Thoracic aorta (tissue), 2 donors: ENCODE measurements at places on chromosomes 1 and 21.

DNA sequence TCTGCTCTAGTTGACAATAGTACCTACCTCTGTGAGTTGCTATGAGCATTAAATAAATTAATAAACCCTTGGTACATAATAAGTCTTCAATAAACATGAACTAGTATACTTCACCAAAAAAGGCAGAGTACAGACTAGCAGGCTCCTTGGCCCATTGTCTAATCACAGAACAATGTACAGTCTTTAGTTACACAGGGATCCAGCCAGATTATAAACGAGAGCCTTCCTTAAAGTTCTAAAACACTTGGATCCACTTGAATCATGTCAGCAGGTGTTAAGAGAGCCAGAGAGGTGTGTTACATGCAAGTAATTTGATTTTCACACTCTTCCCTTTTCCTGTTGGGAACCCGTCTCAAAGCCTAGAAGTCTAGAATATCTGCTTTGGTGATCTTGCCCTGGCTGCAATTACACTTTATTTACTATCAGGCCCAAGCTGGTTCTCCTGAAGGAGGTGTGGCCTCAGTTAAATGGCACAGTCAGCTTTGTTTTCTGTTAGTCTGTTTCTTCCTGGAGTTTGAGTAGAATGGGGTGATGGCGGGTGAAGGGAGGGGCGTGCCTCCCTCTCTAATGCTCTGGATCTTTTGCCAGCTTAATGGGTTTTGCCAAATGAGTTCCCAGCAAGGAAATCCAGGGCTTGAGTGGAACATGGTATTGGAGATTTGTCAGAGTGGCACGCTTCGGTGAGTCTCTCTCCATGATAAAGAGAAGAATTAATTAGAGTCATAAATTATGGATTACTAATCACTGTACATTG lies 570.9 kb upstream of the CAMK1G start:
- DNase-seq = no peak
- no peaks in the 10 kb centered on the region for H3K36me3 ChIP-seq
- H3K27me3 ChIP-seq = no peaks in the 10 kb centered on the region
- H3K27ac ChIP-seq = no peak overlapping the region
- H3K4me3 ChIP-seq = no peak overlapping the region

DNA sequence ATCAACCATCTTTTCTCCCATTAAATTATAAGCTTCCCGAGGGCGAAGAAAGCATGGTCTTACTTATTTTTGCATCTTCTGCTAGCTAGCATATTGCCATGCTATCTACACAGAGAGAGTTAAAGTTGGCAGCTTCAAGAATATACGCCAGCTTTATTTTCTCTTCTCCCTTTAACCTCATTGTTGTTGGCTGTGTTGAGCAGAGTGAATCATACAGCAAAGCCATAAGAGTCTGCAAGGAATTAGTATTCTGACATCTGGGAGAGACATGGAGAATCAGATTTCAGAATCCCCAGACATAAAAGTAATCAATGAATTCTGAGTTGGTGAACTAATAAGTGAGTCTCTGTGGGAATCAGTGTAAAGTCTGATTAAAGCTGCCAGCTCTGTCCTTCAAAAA lies 649.6 kb upstream of the PTBP2 start:
- DNase-seq = no peak
- no peak overlapping the region for H3K27ac ChIP-seq
- no peaks in the 10 kb centered on the region for H3K36me3 ChIP-seq
- H3K4me3 ChIP-seq = no peak overlapping the region
- H3K27me3 ChIP-seq = no peaks in the 10 kb centered on the region

DNA sequence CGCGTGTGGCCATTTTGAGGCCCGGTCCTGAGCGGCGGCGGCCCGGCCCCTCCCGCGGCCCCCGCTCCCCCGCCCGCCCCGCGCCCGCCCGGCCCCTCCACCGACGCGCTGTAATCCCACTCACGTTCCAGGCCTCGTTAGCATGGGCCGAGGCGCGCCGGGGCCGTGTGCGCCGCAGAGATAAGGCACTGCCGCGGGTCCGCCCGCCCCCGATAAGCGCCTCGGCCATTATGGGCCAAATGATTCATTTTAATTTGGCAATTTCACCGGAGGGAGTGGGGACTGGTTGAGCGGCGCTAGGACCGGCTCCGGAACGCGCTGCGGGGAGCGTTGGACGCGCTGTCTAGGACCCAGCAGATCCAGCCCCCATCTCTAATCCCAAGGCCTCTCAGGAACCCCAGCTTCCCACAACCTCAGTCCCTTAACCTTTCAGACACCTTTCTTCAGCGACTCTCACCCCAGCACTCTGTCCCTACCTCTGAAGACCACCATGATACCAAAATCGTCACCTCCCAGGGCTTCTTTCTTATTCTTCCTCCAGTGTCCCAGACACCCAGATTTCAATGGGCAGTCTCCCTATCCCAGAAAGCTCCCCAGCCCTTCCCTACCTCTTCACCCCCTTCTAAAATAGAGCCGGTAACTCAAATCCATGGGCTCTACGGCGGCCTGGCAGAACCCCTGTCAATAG lies at the start of gene TAL1:
TSS of gene TAL1 (minus strand) at position 39 of the 688 bp plus-strand sequence. CDS start 6,337 bp downstream, outside the sequence.
- H3K27ac ChIP-seq = no peak within 1 kb of the TSS
- H3K4me1 ChIP-seq = peaks cover 16% of the 10 kb centered on the region
- DNase-seq = no peak
- peak within 1 kb of the TSS; percentile 71 for H3K4me3 ChIP-seq
- H3K36me3 ChIP-seq = no peaks in the 10 kb centered on the region
- peaks cover 19% of the 10 kb centered on the region for H3K27me3 ChIP-seq

DNA sequence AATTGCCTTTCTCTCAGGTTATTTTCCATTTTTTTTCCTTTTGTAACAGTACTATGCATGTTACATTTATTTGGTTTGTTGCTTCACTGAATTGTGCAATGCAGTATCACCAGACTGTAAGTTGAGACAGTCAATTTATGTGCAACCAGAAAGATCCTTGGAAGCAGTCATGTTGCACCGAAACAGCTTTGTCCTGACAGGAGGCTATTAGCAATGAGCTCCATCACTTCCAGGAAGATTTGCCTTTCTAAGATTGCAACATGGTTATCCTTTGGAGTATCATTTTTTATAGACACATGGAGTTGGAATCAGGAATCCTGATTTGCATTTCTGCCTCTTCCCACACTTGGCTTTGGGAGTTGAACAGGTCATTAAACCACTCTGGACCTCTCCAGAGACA lies 84.5 kb upstream of the ST6GALNAC5 start:
- H3K27ac ChIP-seq = no peak overlapping the region
- no peak for DNase-seq
- no peak overlapping the region for H3K4me3 ChIP-seq
- H3K4me1 ChIP-seq = no peaks in the 10 kb centered on the region

DNA sequence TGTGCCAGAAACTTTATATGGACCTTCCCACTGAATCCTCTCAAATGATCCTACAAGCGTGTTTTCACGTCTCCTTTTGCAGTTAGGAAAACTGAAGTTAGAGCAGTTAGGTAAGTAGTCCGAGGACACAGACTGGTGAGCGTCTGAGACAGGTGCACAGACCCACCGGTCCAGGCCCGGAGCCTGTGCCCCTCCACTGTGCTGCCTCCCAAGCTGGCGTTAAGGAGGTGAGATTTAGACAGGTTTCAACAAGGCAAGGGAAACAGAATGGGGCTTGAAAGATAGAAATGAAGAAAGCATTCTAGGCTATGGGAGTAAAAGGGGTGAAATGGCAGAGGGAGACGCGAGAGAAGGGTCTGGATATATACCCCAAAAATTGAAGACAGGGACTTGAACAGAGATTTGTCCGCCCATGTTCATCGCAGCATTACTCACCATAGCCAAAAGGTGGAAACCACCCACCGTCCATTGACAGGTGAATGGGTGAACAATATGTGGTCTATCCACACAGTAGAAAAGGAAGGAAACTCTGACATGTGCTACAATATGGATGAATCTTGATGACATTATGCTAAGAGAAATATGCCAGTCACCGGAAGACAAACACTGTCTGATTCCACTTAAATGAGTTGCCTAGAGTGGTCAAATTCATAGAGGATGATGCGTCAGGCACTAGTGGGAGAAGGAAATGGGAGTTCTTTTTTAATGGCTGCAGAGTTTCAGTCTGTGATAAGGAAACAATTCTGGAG lies 15.7 kb upstream of the PKP1 start:
- H3K27me3 ChIP-seq = no peaks in the 10 kb centered on the region
- H3K27ac ChIP-seq = no peak overlapping the region
- no peak for DNase-seq
- no peaks in the 10 kb centered on the region for H3K4me1 ChIP-seq
- no peak overlapping the region for H3K4me3 ChIP-seq

GRCh38 chr1:86245566-86246190 lies 89.1 kb upstream of the COL24A1 start:
- no peaks in the 10 kb centered on the region for H3K4me1 ChIP-seq
- H3K27ac ChIP-seq = no peak overlapping the region
- H3K27me3 ChIP-seq = no peaks in the 10 kb centered on the region
- no peaks in the 10 kb centered on the region for H3K36me3 ChIP-seq
- no peak for DNase-seq

GRCh38 chr1:85343612-85344255 lies 67.3 kb upstream of the BCL10 start:
- no peak overlapping the region for H3K4me3 ChIP-seq
- H3K27ac ChIP-seq = peak overlapping the region; percentile 62
- H3K4me1 ChIP-seq = peaks cover 16% of the 10 kb centered on the region
- no peaks in the 10 kb centered on the region for H3K27me3 ChIP-seq
- H3K36me3 ChIP-seq = peaks cover under 1% of the 10 kb centered on the region

- H3K36me3 ChIP-seq = no peaks in the 10 kb centered on the region
- no peak overlapping the region for H3K27ac ChIP-seq
- DNase-seq = no peak
- no peaks in the 10 kb centered on the region for H3K27me3 ChIP-seq
- H3K4me1 ChIP-seq = no peaks in the 10 kb centered on the region
Measured at GRCh38 chr1:195188821-195189220, 1419.4 kb downstream of the KCNT2 start.

- no peak for DNase-seq
- H3K4me1 ChIP-seq = no peaks in the 10 kb centered on the region
- no peak overlapping the region for H3K27ac ChIP-seq
- no peak overlapping the region for H3K4me3 ChIP-seq
Measured at GRCh38 chr21:19529031-19529430, 1125.4 kb upstream of the TMPRSS15 start.

GRCh38 chr21:29610779-29611360 lies 312.1 kb downstream of the BACH1 start:
- DNase-seq = no peak
- H3K27me3 ChIP-seq = no peaks in the 10 kb centered on the region
- no peaks in the 10 kb centered on the region for H3K36me3 ChIP-seq
- no peak overlapping the region for H3K27ac ChIP-seq
- no peaks in the 10 kb centered on the region for H3K4me1 ChIP-seq

DNA sequence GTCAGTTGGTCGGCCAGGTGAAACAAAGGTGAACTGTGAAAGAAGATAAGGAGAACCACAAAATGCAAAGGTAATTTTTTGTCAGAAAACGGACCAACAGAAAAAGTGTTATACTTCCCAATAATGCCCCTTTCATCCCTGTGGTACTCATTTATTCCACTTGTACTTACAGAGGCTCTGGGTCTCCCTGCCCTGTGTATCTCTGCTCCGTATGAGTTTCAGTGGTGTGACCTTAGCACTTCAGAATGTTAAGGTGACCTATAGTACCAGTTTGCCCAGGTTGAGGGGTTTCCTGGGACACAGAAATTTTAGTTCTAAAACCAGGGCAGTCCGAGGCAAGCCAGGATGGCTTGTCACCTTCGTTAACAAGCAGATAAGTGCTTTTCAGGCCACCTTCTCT lies 254.8 kb downstream of the OLFM3 start:
- no peaks in the 10 kb centered on the region for H3K27me3 ChIP-seq
- H3K27ac ChIP-seq = no peak overlapping the region
- H3K36me3 ChIP-seq = no peaks in the 10 kb centered on the region
- H3K4me1 ChIP-seq = no peaks in the 10 kb centered on the region

- no peak for DNase-seq
- no peak overlapping the region for H3K27ac ChIP-seq
- no peaks in the 10 kb centered on the region for H3K4me1 ChIP-seq
- no peak overlapping the region for H3K4me3 ChIP-seq
- H3K36me3 ChIP-seq = no peaks in the 10 kb centered on the region
- H3K27me3 ChIP-seq = no peaks in the 10 kb centered on the region
Measured at GRCh38 chr1:245234217-245235081, 79.7 kb downstream of the KIF26B start.

GRCh38 chr1:223001653-223002634 lies 141.1 kb downstream of the TLR5 start:
- no peaks in the 10 kb centered on the region for H3K4me1 ChIP-seq
- H3K36me3 ChIP-seq = peaks cover 20% of the 10 kb centered on the region
- no peak overlapping the region for H3K27ac ChIP-seq
- no peak overlapping the region for H3K4me3 ChIP-seq
- no peak for DNase-seq

DNA sequence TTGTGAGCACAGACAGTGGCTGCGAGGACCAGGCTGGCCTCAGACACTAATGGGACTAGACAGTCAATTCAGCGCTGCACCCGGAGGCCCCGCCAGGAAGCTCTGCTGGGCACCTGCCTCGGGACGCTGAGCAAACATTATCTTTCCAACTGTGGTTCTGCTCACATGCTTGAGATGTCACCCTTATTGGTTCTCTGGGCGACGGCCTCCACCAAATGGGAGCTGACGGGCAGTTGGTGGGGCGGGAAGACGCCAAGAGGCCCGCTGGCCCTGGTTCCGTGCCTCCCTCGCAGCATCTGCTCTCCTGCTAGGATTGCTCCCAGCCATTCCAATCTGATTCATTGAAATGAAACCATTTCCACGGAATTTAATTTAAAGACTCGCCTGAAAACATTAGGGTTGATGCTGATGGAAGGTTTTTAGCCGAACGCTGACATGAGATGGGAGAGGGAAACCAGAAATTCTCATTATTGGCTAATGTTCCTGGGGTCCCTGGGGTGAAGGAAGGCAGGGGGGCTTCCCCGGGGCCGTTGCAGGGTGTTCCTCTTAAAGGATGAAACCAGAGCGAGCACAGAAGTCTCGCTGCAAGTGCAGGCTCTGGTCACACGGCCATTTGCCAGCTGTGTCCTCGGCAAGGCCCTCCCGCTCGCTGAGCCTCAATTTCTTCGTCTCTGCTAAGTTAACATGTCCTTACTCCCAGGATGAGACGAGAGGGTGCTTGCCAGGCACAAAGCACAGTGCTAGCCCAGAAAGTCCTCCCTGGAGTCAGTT lies 512.2 kb downstream of the NPHP4 start:
- H3K36me3 ChIP-seq = no peaks in the 10 kb centered on the region
- no peaks in the 10 kb centered on the region for H3K4me1 ChIP-seq
